DMS79 (cell line): ENCODE measurements at places on chromosomes 13 and 19.

DNA sequence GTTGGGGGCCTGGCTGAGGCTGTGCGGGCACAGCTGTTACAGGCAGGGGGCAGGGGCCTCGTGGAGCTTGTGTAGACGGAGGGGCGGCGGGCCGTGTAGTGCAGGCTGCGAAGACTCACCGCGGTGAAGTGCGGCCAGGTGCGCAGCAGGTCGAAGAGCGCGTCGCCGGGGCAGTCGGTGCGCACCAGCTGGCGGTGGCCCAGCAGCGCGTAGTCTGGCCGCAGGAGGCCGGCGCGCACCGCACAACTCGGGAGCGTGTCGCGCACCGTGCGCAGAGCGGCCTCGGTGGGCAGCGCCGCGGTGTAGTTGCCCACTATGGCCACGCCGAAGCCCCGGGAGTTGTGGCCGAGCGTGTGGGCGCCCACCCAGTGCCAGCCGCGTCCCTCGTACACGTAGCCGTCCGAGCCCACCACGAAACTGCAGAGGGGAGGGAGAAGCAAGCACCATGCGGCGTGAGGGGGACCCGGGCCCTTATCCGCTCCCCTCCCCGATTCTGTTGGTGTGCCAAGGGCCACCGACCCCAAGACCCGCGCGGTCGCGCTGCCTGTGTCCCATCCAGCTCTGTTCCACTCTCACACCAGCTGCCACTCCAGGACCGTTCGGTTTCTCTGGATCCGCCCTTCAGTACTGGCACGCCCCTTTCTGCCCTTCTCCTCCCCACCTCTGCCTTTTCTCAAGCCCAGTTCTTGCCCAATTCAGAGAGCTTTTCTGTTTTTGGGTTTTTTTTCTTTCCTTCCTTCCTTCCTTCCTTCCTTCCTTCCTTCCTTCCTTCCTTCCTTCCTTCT, 5.4 kb upstream of the RASAL3 start:
- no peak for DNase-seq

- no peak for DNase-seq
Measured at GRCh38 chr19:10744253-10744798, 26.4 kb downstream of the DNM2 start.

- DNase-seq, result no peak
Measured at GRCh38 chr19:30570194-30570593, 198.0 kb downstream of the ZNF536 start.

- DNase-seq, result no peak
Measured at GRCh38 chr13:73477441-73477840, 418.6 kb downstream of the KLF5 start.

GRCh38 chr19:23914402-23915286, at the start of gene ZNF726:
Gene ZNF726 (plus strand): TSS chr19:23914886. CDS start chr19:23914995, 109 bp downstream.
- DNase-seq, result peak; percentile 96

- DNase-seq, result no peak
Measured at GRCh38 chr19:10207026-10207425, 12.3 kb upstream of the DNMT1 start.

DNA sequence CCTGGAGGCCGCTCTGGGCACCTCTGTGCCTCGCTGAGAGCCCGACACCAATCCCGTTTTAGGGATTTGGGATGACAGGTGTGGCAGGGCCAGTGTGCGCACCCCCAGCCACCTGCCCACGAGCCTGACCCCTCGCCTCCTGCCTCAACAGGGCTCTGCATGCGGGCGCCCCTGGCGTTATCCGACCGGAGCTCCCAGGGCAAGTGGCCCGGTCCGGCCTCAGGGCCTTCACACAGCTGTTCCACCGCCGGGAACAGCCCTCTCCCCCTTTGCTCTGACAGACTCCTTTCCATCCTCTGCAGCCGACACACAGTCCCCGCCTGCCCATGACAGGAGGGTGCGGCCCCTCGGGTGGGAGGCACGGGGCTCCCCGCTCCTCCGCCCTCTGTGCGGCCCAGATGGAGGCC, 7.1 kb upstream of the WDR18 start:
- no peak for DNase-seq

DNA sequence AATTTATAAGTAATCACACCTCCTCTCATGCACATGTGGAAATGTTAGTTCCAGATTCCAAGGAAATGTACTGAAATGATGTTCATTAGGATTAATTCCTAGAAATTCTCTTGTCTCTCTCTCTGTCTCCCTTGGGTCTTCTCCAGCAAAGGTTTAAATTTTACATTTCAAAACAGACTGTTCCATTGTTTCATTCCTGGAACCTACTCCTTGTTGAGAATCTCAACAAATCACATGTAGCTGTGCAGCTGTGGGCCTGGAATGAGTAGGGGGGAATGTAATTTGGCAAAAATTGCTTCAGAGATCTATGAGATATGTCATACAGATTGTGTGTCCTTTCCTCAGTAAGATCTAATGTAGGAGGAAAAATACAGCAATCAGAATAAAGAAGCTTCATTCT, 46.2 kb upstream of the RFXAP start:
- DNase-seq, result no peak

- peak; percentile 75 for DNase-seq
Measured at GRCh38 chr19:34733266-34733745, 737 bp upstream of the ZNF181 start.
